SK-N-MC (cell line): ENCODE measurements at places on chromosomes 2 and 18.
A peak's percentile ranks its signal among the peaks of the same experiment; 100 is the strongest.

GRCh38 chr2:36059691-36060090 is 295.9 kb upstream of the CRIM1 start:
- DNase-seq = no peak

DNA sequence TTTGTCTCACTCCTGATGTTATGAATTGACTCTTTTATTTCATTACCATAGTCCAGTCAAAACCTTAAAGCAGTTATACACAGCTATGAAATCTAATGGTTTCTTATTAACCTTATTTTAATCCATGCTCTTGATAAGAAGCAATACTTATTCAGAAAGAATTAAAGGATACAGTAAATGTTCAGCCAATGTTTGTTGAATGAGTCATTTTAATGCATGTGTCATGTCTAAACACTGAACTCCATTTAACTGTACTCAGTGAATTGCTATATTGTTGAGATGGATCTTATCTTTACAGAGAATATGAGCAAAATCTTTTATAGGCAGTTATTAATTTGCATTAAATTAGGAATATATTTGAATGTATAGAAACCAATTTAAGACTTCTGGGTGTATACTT is 135.1 kb upstream of the TFPI start:
- DNase-seq = no peak

DNA sequence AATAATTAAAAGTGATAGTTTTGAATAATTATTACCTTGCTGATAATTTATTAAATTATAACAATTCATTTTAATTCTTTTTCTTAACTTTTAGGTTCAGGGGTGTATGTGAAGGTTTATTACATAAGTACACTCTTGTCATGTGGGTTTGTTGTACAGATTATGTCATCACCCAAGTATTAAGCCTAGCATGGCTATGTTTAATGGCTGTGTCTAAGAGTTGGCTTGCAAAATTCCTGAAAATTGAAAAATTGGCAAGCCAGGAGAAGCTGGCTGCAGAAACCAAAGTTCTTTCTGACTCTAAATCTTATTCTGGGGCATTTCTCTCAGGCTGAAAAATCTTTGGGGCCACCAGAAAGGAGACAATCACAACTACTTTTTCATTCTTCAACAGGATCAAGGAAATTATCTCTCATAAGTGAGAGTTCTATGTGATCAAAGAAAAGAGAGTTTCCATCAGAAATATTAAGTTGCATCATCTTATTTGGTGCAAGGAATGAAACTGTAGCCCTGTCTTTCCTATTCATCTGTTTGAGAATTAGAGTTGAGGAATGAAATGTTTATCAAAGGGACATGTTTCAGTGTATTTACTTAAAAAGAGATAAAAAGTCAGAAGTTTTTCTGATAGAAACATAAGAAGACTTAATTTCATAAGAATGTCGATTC is 412.1 kb upstream of the CDH2 start:
- no peak for DNase-seq

GRCh38 chr18:3851159-3851558 is 401.2 kb downstream of the TGIF1 start:
- DNase-seq = no peak

- DNase-seq = no peak
Measured at GRCh38 chr2:186862869-186863709, 14.1 kb upstream of the ZSWIM2 start.

GRCh38 chr2:223416815-223417610 is 185.1 kb downstream of the SCG2 start:
- no peak for DNase-seq

DNA sequence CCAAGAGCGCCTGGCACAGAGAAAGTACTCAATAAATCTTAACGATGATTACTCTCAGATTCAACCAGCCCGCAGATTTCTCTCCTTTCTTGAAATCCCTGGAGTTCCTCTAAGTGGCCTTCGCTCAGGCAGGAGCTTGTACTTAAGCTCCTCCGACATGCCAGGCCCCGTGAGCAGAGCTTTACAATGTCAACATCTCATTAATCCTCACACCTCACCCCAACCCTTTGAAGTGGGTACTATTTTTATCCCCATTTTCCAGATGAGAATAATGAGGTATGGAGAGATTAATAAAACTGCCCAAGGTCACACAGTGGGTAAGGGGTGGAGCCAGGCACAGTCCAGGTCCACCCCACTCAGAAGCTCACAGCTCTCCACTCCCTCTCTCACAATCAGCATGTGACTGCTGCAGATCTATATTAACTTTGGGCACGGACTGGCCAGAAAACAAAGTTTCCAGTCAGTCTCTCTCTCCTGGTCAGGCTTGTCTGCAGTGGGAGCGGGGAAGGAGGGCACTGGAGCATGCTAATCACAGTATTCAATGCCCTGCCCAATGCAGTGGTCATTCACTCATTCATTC is 18.0 kb downstream of the DNMT3A start:
- DNase-seq = no peak

- DNase-seq = no peak
Measured at GRCh38 chr18:37567994-37568359, 2.4 kb upstream of the CELF4 start.

DNA sequence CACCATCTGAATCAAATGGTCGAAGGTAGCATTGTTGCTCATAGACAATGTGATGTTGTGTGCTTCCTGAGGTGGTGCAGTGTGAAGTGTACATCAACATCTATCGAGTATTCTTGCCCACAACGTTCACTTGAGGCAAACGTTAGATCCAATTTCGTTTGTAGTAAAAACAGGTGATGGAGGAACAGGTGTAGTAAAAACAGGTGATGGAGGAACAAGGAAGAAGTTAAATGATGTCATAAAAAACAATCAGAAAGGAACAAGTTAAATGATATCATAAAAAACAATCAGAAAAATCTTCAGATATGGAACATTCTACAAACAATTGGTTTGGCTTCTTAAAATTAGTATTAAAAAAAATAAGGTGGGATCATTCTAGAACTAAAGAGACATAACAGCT is 11.3 kb downstream of the WDR7 start:
- DNase-seq = no peak

DNA sequence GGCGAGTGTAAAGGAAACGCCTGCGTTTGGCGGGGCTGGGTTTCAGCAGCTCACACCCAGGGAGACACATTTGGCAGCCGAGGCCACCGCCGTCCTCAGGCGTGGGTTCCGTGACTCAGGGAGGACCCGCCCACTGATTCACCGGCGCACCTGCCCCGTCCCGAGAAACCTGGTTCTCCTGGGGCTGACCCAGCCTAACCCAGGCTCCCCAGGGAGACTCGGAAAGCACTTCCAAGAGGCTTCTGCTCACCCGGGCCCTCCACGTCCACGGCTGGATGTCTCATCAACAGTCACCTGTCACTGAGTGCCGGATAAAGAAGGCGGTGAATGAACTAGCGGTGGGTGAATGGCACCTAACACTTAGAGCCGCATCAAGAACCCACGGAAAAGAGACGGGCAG is 126.4 kb upstream of the CTDP1 start:
- no peak for DNase-seq

- no peak for DNase-seq
Measured at GRCh38 chr18:80109676-80110078, 615 bp downstream of the ADNP2 start.

DNA sequence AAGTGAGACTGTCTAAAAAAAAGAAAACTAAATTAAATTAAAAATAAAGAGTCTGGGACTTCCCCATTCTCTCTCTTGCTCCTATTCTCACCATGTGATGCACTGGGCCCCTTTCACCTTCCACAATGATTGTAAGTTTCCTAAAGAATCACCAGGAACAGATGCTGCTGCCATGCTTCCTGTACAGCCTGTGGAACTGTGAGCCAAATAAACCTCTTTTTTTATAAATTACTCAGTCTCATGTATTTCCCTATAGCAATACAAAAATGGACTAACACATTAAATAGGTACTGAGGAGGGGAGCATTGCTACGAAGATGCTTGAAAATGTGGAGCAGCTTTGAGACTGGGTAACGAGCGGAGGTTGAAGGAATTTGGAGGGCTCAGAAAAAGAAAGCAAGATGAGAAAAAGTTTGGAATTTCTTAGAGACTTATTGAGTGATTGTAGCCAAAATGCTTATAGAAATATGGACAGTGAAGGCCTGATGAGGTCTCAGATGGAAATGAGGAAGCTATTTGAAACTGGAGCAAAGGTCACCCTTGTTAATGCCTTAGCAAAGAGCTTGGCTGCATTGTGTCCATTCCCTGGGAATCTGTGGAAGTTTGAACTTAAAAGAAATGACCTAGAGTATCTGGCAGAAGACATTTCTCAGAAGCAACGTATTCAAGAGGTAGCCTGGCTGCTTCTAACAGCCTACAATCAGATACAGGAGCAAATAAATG is 128.7 kb downstream of the EIPR1 start:
- DNase-seq = no peak

- DNase-seq = no peak
Measured at GRCh38 chr2:17441790-17442189, 76.5 kb downstream of the RAD51AP2 start.

DNA sequence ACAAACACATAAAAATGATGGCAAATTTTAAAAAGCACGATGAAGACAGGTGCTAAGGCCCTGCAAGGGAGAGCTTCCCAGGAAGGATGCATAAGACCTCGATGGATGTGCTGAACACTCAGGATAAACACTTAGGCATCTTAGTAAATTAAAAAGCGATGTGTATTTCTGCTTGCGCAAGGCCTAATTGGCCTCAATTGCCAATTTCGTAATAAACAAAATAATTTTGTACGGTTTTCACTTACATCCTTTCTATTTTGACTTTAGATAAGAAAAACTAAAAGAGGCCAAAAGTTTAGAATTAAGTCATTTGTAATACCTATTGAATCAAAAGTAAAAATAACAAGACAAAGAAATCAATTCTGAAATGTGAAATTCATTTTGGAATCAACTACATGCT is 189.1 kb downstream of the TCF4 start:
- DNase-seq = no peak

GRCh38 chr2:19989342-19989666 is 601 bp downstream of the WDR35 start:
- DNase-seq = no peak

GRCh38 chr2:48600204-48600813 is 17.3 kb upstream of the GTF2A1L start:
- peak; percentile 86 for DNase-seq
